ENCODE measurements at places on chromosomes 1 and 21.

- no peak for DNase-seq
Observed at GRCh38 chr21:32653326-32653901, 41.2 kb upstream of the CFAP298 start.

- DNase-seq: no peak
Observed at GRCh38 chr1:227213426-227213825, 104.9 kb downstream of the CDC42BPA start.

GRCh38 chr1:111648806-111649205, 29.2 kb downstream of the RAP1A start:
- no peak for DNase-seq

DNA sequence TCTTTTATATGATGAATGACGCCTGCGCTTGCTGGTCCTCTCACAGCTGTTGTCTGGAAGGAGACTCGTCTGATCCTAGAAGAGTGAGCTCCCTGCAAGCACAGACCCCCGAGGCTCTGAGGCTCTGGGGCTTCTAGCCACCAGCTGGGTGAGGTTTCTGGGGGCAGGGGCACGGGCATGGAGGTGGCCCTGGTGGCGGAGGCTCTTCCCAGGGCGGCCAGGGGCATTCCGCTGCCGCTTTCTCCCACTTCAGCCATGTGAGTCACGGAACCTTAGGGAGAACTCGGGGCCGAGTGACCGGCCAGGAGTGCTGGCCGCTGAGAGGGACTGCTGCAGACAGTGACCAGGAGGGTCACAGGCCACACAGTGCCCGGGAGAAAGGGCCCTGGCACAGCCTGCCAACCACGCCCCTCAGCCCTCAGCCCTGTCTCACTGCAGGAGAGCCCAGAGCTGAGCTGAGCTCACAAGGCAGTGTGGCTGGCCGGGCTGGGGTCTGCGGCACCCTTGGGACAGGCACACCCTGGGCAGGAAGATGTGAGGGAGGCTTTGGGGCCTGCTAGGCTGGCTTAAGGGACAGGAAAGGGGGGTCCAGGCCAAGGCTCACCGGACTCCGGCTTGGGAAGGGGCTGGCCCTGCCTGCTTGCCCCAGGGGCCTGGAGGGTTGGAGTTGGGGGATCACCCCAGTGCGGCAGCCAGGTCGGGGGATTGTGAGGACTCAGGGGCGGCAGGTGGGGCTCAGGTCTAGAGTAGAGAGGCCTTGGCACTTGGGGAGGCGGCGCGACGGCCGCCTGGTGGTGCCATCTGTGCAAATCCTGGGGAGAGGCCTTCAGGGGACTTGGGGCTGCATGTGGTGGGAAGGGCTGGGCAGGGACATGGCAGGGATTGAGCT, 35.7 kb downstream of the MORN1 start:
- DNase-seq: no peak

DNA sequence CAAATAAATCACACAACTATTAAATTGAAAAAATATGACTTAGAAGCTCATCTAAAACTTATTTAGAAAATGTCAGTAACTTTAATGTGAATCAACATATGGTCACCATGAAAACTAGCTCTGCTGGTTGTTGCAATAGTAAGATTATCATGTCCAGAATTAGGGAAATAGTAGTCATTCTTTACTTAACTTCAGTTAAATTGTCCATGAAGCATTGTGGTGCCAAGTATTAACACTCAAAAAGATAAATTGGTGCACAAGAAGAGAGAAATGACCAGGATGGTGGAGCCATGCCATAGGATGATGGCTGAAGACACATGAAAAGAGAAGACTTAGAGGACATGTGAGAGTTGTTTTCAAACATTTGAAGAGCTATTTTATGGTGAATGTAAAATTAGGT, 130.2 kb upstream of the PTGFR start:
- DNase-seq: no peak

DNA sequence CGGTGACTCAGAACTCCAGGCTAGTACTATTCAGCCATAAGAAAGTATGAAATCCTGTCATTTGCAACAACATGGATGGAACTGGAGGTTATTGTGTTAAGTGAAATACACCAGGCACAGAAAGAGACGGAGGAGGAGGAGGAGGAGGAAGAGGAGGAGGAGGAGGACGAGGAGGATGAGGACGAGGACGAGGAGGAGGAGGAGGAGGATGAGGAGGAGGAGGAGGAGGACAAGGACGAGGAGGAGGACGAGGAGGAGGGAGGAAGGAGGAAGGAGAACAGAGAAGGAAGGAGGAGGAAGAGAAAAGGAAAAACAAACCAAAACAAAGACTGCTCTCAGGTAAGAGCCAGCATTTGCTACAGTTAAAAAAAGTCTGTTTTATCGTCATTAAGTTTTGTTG, 178.7 kb downstream of the NPHP4 start:
- DNase-seq: no peak

DNA sequence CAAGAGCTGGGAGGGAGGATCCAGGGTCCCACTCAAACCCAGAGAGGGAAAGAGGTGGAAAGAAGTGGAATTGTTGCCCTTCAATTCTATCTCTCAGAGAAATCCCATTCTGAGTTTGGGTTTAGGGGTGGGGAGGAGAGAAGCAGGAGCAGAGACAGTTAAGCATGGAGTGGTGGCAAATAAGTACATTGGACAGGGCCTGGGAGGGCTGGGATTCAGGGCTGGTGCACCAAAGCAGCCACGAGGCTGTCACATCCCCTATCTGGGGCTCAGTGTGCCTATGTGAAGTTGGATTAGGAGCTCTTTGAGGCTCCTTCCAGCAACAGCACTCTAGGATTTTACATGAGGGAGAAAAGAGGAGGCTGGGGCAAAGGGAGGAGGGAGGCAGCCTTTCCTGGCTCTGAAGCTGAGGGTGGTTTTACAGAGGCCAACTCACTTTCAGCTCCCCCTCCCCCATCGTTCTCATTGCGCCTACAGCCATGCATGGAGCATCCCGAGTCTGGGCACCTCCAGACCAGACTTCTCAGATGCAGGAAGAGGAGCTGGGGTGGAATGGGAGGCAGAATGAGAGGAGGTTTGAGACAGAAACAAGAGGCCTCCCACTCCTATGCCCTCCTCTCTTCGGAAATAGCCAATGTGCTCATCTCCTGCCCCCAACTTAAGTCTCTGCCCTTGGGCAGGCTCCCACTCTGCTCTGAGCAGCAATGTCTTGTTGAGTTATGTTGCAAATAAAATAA, 3.0 kb upstream of the SYT6 start:
- no peak for DNase-seq

Measured in brain pericyte (primary cell).